ENCODE measurements at places on chromosomes 5 and 9.

DNA sequence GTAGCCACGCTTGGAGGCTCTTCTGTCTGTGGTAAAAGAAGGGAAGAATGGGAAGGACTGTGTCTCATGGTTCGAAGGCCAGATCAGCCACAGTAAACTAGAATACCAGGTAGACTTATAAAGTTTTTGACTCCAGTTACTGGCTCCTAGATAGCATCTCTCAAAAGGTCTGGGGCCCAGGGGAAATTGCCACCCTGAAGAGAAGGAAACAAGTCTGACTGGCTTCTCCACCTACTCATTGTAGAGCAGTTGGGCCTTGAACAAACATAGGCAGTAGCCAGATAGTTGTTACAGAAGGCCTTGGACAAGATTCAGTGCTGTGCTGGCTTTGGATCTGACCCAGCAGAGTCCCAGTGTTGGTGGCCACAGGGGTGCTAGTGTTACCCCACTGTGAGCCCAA is 890.4 kb downstream of the EFNA5 start:
- ATAC-seq: no peak

GRCh38 chr9:106620866-106621265 is 242.1 kb upstream of the ZNF462 start:
- ATAC-seq: no peak

DNA sequence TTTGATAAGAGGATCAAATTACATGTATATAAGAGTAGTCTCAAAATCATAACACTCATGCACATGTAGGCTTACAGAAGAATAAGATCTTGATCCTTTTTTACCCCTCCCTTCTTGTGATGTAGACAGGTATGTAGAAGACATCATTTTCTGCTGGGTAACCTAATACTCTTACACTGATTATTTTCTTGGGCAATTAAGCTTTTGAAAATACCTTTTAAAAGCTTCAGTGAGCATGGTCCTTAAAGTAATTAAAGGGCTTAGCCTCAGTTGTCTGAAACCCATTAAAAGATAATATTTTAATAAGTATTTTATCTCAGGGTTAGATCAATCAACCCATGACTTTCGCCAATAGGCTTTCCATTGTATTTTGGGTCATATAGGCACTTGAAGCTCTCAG is 50.6 kb downstream of the ALDH1A1 start:
- no peak for ATAC-seq

DNA sequence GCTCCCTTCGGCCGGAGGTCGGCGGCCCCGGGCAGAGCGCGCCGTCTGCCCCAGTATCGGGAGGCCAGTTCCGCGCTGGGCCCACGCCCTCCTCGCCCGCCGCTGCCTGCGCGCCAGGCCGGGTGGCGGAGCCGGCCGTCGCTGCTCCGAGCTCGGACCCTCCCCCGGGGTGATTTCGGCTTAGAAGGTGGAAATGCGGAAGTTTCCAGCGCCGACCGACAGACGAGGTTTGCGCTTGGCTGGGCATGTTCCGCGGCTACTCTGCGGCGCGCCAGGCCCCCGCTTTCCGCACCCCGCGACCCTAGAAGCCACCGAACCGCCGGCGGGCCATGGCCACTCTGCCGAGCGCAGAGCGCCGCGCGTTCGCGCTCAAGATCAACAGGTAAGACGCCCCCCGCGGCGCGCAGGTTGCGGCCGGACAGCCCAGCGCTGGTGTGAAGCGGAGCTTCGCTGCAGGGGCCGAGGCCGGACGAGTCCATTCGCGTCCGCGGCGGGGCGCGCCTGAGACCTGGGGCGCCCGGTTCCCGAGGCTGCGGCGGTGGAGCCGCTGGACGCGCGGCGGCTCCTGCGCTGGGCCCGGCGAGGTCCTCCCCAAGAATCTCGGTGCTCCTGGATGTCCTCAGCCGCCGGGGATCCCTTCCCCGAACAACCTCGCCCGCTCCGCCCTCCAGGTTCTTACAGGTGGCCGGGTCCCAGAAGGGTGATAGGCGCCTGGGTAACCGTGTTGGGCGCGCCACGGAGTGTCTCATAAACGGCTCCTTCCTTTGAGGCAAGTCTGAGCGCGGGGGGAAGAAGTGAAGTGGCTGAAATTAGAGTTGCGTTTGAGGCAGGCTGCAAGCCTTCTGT is at the start of gene DOCK8:
Gene DOCK8, plus strand, starts transcription at position 218 of the 846 bp plus-strand sequence. Its CDS starts 112 bp downstream, at position 330.
- peak; percentile 93 for ATAC-seq

- ATAC-seq: no peak
Measured at GRCh38 chr5:132433141-132433540, 57.4 kb downstream of the IRF1 start.

DNA sequence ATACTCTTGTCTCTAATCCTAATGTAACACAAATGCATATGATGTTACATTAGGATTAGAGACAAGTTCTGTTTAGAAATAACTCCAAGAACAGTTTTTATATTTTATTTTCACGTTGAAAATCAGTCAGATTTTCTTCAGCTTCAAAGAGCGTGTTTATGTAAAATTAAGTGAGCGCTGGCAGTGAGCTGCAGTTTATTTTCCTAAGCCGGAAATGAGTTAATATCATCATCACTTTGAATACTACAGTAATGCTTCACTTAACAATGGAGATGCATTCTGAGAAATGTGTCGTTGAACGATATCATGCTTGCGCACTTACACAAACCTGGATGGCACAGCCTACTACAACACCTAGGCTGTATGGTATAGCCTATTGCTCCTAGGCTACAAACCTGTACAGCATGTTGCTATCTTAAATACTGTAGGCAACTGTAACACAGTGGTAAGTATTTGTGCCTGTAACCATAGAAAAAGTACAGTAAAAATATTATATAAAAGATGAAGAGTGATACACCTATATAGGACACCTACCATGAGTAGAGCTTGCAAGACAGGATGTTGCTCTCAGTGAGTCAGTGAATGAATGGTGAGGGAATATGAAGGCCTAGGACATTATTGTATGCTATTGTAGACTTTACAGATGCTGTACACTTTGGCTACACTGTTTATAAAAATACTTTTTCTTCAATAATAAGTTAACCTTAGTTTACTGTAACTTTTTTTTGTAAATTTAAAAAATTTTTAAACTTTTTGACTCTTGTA is 65.9 kb upstream of the C5orf46 start:
- no peak for ATAC-seq

DNA sequence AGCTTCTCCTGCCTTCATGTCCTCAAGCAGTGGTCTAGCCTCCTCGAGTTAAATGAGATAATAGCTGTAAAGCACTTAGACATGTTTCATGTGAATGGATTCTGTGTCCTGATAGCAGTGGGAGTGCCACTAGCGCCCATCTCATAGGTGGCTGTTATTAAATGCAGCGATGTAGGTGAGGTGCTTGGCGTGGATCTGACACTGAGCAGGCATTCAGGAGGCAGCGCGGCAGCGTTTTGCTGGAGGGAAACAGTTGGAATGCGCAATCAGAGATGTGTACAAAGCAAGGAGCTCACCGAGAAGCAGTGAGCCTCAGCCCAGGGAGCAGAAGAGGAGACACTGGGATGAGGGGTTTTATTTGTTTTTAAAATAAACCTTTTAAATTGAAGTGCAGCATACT is 106.6 kb downstream of the RGS3 start:
- no peak for ATAC-seq

DNA sequence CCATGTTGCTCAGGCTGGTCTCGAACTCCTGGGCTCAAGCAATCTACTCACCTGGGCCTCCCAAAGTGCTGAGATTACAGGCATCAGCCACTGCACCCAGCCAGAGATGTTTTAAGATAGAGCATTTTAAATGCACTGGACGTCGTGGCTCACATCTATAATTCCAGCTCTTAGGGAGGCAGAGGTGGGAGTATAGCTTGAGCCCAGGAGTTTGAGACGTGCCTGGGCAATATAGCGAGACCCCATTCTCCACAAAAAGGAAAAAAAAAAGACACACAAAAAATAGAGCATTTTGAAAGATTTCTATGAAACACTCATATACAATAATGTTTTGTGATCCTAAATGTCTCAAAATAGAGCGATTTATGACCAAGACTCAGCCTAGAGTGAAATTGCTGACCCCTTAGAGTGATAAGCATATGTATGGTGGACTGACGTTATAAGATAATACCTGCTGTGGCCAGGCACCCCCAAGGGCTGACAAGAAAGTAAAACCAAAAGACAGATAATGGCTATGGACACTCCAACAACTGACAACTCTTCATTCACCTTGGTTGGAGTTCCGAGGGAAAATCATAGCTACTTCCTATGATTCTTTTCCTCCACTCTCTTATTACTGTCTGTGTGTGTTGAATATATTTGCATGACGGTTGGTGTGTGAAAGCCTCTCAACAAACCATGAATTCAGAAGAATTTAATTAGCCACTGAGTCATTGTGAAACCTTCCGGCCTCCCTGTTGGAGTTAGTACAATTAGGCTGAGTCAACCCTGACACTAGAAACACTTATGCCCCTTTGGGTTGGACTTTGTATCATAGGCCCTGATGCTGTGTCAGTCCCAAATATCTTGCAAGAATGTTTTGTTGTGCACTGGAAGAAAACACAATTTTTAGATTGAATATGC is 526.5 kb upstream of the NUDT12 start:
- ATAC-seq: no peak

GRCh38 chr5:58261605-58262004 is 198.3 kb downstream of the PLK2 start:
- ATAC-seq: no peak

- ATAC-seq: no peak
Measured at GRCh38 chr5:50401336-50401735, 39.8 kb downstream of the EMB start.

DNA sequence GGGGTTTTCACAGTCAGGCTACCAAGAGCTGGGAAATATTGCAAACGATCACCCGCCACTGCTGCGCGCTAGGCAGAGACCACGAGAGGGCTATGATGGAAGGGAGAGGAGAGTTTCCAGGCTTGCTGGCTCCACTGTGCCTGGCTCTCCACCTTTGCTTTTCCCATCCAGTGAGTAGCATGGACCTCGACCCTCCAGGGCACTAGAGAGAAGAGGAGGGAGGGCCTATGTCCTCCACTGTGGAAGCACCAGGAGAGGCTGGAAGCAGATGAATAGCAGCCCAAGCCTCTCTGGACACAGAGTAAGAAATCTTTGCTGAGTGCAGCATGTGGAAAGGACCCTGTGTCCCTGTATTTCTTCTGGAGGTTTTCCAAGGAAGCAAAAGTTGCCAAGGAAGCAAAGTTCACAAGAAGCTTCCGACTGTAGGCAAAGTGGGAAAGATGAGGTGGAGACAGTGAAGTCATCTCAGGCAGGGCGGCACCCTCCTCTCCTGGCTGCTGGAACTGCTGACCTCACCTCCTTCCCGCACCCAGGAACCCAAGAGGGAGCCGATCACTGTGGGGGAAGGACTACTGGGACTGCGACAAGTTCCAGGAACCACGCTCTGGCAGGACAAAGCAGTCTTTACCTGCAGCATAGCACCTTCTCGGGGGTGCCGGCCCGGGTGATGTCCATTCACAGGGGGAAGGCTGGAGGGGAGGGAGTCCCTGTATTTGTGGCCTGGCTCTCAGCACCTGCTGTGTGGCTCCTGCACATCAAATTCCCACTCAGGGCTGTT is 79.6 kb downstream of the CSNK1A1 start:
- ATAC-seq: no peak

DNA sequence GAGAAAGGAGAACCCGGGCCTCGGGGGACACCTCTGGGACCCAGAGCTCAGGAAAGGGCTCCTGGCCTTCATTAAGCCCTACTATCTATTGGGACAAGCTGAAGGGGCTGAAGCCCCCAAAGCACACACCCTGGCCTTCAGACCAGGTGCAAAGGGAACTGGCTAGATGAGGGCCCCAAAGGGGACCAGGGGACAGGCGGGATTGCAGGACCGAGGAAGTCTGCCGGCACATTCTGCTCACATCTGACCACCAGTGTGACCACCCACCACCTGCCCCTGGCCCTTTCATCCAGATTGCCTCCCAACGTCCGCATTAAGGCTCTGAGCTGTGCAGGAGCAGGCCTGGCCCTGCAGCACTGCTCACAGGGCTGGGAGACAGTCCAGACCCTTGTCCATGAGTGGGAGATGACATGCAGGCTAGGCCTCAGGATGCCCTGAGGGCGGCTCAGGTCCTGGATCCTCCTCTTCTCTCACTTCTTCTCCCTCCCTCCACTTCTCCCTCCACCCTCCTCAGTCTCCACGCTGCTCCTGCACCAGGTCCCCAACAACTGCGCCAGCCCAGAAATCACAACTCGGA is 19.2 kb downstream of the PSD2 start:
- no peak for ATAC-seq

DNA sequence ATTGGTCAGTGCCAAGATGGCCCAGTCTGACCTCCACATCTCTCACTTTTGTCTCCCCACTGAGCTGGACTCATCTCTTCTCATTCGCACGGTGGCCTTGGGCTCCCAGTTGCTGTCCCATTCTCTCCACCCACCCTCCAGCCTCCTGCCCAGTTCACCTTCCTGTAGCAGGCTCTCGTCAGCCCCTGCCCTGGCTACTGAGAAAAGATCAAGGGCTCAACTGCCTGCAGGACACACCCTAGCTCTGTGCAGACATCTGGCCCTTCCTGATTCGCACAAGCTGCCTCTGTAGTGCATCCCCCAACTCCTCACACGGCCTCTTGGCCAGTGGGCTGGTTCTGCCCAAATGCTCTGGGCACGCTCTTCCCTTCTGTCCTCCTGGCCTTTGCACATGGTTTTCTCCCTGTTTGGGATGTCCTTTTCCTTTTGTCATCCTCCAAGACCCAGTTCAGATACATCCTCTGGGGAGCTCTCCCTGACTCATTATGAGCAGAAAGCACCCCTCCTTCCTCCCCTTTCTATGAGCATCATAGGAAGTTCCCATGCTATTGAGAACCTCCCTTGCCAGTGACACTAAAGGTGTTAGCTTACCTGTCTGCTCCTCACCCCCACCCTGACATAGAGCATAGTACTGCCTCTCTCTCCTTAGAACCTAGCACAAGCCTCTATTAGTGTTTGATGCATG is 78.5 kb upstream of the TGFBR1 start:
- no peak for ATAC-seq

DNA sequence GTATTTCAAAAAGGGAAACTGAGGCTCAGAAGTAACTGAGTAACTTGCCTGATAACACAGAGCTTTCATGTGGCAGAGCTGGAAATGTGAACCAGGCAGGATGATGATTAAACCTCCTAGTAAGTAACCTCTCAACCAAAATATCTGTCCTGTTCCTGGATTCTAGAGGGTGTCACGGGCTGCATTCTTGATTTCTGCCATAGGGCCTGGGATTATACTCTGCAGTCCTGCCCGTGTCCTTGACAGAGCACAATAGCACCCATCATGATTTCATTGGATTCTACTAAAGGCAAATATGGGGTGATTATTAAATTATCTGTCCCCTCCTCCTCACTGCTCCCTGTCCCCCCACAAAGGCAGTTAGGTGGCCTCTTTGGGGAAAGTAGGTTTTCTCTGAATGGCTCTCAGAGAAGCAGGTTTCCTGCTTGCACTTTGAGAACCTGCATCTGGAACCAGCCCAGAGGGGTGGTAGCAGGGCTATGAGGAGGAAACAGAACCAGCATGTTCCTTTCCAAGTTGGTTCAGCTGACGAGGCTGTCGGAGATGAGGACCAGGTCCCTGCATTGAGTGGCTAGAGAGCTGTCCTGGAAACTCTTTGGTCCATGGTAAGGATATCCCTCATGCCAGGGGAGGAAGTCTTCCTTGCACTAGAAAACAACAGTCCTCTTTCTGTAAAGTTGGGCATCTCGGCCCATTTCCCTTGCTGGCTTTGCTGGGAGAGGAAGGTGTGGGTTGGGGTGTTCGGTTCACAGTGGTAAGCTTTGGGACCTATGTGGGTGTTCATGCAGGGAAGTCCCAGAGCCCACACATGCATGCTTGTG is 36.6 kb downstream of the PPARGC1B start:
- ATAC-seq: no peak

GRCh38 chr5:168408561-168409305 is 77.5 kb upstream of the RARS1 start:
- no peak for ATAC-seq
